ENCODE measurements at places on chromosomes 2 and 18.

- no peak for DNase-seq
Measured at GRCh38 chr2:147826278-147827087, 18.3 kb upstream of the ACVR2A start.

- DNase-seq = peak; percentile 33
Measured at GRCh38 chr2:54459037-54459441, 2.9 kb downstream of the SPTBN1 start.

GRCh38 chr2:101267671-101268656 is 15.3 kb downstream of the CNOT11 start:
- no peak for DNase-seq

- DNase-seq = peak; percentile 52
Measured at GRCh38 chr2:121128741-121129659, 156.0 kb downstream of the TFCP2L1 start.

DNA sequence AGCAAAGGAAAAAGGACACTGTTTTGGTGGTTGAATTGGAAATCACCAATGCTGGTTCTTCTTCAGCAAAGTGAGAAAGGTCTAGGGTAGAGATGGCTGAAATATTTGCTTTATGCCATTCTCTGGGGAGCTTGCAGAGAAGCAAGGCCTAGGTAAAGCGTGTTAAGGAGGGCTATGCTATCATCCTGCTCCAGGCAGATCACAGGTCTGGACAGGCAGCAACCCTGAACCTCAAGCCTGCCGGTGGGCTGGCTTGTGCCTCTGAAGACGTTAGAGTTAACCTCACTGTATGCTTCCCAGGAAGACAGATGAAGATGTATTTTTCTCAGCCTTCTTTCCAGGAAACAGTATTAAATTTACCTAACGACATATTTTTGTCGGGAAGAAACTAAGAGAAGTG is 138.5 kb upstream of the LYPD6 start:
- no peak for DNase-seq

- no peak for DNase-seq
Measured at GRCh38 chr2:51304311-51304710, 272.4 kb upstream of the NRXN1 start.

GRCh38 chr2:197713271-197713670 is 8.1 kb downstream of the MARS2 start:
- no peak for DNase-seq

GRCh38 chr2:120066800-120067547 is 54.1 kb downstream of the EPB41L5 start:
- peak; percentile 64 for DNase-seq

- DNase-seq = no peak
Measured at GRCh38 chr2:231928901-231929725, 2.9 kb upstream of the NPPC start.

- peak; percentile 64 for DNase-seq
Measured at GRCh38 chr2:46340740-46341420, 43.7 kb downstream of the EPAS1 start.

DNA sequence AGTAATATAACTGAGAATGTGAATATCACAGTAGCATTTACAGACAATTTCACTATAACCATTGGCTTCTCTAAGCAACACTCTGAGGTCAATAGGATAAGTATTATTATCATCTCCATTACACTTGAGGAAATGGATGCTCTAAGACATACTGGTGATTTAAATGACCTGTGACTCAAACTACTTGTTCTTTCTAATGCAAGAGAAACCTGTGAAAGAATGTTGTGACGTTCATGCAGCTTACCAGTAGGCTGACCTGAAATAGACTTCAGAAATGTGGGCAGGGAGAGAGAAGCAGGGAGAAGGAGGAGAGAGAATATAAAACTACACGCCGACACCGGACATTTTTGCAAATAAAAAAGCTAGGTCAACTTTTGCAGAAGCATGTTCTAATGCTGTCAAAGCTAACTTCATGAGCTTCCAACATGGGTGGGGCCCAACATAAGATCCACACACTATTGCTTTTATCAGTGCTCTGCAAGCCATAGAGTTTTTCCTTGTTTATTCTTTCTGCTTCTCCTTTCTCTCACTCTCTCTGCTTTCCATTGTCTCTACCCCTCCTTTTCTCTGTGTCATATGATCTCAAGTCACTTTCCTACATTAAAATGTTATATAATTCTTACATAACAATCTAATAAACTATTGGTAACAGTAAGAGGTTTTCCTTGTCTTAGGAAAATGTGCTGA is 217.6 kb upstream of the FN1 start:
- no peak for DNase-seq

GRCh38 chr2:147375073-147375472 is 469.8 kb upstream of the ACVR2A start:
- peak; percentile 25 for DNase-seq

GRCh38 chr2:235230821-235231601 is 262.8 kb upstream of the AGAP1 start:
- peak; percentile 59 for DNase-seq

- DNase-seq = no peak
Measured at GRCh38 chr2:30984148-30984547, 154.1 kb downstream of the GALNT14 start.

DNA sequence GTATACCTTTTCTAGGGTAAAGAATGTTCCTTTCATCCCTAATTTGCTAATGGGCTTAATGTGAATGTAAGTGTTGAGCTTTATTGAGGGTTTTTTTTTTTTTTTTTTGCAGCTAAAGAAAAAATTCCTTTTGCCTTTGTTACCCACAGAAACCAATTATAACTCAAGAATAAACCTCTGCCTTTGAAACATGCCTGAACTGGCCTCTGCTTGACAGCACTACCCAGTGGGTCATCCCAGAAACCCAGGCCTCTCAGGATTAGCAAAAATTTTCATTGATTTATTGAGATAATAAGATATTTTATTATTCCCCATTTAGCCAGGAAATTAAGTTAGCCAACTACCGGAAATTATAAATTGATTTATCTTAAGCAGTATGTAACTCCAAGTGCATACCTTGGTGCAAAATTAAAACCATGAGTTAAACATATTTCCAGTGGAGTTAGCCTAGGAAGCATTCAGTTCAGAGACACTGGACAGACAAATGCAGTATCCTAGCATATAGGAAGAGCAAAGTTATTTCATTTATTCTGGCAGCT is 67.0 kb upstream of the RASGRP3 start:
- peak; percentile 29 for DNase-seq

DNA sequence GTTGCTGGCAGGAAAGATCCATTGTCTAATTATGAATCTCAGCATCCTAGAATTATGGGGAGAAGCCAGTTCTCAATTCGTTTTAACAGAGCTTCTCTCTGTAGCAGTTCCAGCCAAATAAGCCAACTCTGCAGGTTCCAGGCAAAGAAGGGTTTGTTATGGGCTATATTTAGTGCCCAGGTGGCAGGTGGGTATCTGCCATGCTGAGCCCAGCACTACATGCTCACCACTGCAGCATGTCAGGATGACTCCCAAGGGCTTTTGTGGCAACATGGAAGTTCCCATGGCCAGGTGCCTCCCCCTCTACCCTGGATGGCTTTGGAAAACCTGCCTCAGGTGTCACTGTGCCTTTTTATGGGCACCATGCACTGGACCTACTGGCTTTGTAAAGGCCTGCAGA is 137.7 kb upstream of the MSH6 start:
- no peak for DNase-seq

GRCh38 chr2:143934626-143935481 is 585.1 kb downstream of the ZEB2 start:
- no peak for DNase-seq

DNA sequence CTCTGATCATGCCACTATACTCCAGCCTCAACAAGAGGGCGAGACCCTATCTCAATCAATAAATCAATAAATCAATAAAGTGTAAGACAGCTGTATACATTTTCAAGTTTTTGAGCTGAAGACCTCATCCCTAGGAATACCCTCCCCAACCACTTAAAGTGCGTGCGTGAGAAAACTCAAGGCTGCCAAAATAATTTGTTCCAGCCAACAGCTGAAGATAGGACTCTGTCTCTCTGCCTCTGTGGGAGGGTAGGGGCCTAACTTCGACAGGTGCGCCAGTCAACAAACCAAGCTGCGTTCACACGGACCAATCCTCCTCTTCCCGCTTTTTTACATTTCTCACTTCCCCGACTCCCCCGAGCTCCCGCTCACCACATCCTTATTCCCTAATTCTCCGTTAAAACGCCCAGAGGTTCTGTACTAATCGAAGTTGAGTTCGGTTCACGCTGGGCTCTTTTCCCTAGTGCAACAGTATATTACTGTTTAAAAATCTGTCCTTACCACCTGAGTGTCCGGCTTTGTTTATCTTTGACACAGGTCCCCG is 618 bp downstream of the POLR2D start:
- DNase-seq = no peak

DNA sequence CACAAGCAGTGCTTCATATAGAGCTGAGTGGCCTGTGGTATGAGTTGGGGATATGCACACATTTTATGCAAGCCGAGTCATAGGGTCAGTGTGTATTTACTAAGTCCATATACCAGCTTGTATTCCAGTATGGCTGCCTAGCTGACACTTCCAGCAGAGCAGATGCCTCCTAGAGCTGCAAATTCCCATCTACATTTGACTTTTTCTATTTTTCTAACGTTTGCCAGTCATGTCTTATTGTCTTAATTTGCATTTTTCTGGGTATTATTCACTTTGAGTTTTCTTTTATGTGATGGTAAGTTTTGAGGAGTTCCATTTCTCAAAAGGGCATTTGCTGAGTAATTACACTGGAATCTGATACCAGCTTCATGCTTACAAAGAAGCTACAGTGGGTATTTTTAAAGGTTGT is 334.5 kb upstream of the CDH2 start:
- peak; percentile 52 for DNase-seq

DNA sequence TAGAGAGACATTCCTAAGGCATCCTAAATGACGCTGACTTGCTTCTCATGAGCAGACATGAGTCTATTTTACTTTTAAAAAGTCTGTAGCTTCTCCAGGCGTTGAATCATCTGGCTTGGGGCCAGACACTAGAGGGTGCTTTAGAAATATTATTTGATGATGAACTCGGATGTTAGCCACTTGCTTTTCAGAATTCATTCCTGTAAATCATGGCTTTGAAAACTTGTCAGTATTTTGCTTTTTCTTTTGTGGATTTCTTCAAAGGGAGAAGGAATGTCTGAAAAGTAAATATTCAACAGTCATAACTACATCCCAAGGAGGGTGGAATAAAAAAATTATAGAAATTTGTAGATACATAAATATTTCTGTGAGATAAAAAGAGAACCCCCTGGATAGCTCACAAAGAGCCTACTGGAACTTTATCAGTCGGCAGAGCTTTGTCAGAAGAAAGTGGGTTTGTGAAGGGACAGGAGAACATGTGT is 370.8 kb downstream of the OSR1 start:
- peak; percentile 88 for DNase-seq

DNA sequence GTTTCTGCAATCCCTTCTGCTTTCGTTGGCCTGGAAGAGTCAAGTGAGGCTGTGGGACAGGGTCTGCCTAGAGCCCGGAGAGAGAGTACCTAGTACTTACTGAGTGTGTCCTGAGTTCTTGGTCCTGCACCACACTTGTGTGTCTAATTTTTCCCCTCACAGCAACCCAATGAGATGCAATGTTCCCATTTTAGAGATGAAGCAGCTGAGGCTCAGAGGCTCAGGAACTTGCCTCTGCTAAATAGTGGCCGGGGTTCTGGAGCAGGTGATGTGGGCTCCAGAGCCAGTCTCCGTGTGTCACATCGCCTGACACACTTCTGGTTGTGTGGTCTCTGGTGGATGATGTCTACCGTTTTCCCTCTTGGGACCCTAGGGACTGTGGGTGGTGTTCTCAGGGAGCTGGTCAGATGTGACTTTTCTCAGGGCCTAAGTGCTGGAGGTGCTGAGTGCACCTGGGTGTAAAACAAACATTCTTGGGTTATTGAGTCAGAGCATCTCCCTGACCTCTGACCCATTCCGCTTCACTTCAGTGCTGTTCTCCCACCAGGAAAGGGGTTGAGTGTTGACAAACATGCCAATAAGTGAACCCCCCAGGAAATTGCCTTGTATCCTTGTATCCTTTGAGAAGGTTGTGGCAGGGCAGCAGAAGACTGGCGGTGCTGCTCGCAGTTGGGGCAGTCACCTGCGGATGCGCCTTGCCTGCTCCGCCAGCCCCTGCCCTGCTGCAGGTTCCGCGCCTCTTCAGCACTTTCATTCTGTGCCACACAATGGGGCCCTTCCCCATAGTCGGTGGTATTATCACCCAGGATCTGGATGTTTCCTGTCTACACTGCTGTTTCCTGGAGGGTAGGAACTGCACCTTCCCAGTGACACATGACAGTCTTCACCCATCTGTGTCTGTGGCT is 32.1 kb downstream of the HK2 start:
- DNase-seq = no peak

DNA sequence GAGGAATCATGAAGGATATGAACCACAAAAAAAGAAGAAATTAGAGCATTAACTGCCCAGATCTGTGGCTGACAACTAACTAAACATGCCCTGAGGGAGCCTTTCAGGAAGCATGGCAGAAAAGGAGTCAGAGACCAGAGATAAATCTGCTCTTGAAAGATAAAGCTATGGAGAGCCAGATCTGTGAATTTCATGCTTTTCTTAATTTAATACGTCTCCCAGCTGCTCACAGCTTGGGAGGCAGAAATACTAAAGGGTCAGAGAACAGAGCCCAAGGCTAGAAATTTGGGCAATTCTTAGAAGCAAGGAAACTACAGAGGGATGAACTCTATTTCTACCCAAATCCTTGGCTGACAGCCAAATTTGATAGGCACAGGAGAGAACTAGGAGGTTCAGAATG is 223.0 kb upstream of the DPP10 start:
- no peak for DNase-seq

DNA sequence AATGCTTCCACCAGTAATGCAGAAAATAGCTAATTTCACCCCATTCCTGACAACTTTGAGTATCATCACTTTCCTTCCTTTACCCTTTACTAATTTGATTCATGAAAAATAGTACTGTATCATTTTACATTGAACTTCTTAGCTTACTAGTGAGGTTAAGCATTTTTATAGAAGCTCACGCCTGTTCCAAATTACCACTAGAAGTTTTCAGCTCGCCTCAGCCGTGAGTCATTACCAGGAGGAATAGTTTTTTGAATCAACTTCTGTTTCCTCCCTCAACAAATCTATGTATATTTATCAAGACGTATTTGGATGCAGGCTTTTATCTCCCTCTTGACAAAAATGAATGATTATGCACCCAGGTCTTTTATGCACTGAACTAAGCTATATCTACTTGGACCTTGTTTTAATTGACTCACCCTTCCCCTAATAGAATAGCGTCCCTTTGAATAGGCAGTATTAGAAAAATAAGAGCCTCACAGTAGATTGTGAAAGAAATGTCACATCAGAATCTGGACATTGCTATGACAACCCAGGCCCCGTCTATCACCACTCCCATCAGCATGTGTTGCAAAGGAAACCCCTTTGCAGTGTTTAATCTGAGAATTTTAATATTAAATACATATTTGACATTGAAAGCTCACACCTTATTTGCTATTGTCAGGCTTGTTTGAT is 207.4 kb upstream of the NRP2 start:
- peak; percentile 61 for DNase-seq

- no peak for DNase-seq
Measured at GRCh38 chr2:203621981-203622515, 84.4 kb upstream of the CD28 start.

- DNase-seq = peak; percentile 4
Measured at GRCh38 chr2:195094330-195094729, 562.7 kb upstream of the SLC39A10 start.

All from astrocyte of the hippocampus (primary cell).